ENCODE measurements at places on chromosomes 4 and X. TPM values are rescaled to one million over a fixed set of nuclear protein-coding genes. Genes with fewer than 3 reads are reported as not detected.
A peak's percentile ranks its signal among the peaks of the same experiment; 100 is the strongest.

RASL11B gene
- total RNA-seq = 20.6 TPM

MAP7D2 gene
- 0.45 TPM for total RNA-seq

PWWP3B gene
- 0.52 TPM for total RNA-seq

- peak; percentile 31 for DNase-seq
Observed at GRCh38 chr4:128862608-128863311, 53.3 kb downstream of the JADE1 start.

GRCh38 chr4:185656467-185656931 lies 121.2 kb upstream of the PDLIM3 start:
- DNase-seq = peak; percentile 41

GRCh38 chr4:167290678-167291077 lies 56.4 kb upstream of the SPOCK3 start:
- peak; percentile 7 for DNase-seq

DNA sequence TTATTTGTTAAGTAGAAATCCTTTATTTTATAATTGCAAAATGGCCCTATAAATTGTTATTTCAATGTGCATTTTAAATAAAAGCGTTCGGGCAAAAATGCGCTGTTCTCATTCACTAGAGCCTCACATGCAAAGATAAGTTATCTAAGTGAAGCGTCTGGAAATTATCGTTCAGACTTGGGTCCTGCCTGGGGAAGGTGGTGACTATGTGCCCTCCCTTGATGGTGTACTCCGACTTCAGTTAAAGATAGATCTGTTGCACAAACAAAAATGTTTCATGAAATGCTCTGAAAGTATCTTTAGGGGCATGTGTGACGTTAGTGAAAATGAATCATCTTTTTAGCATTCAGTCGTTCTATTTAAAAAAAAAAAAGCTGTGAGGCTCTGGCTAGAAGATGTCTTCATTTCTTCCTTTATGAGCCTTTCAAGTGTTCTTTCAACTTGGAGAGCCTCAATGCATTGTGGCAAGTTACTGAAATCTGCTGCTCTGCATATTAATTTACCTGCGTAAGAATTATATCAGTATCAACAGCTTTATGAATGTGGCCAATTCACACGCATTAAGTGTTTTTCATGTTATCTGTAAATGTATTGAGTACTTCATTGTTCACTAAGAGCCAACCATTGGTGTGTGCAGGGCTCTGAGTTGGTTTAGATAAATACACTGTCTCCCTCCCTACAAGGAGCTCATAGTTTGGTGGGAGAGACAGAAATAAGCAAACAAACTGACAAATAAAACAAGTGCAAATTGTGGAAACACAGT lies 83.0 kb downstream of the AFF1 start:
- no peak for DNase-seq

- no peak for DNase-seq
Observed at GRCh38 chr4:100690812-100691211, 173.0 kb upstream of the EMCN start.

DNA sequence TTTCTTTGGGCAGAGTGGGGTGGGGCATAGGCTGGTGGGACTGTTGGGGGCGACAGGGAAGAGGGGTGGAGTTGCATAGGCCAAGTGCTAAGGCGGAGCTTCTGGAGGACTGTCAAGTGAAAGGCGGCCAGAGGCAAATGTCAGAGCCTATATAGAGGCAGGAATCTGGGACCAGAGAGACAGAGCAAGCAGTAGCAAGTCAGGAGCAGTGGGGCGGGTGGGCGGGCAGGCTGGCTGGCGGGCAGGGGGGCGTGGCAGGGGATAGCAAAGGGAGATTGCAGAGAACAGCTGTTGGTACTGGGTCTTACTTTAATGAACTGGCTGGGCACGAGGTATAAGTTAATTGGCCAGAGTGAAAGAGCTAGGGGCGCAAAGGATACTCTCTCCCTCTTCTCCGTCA lies 89.8 kb downstream of the RTL9 start:
- DNase-seq = peak; percentile 38

DNA sequence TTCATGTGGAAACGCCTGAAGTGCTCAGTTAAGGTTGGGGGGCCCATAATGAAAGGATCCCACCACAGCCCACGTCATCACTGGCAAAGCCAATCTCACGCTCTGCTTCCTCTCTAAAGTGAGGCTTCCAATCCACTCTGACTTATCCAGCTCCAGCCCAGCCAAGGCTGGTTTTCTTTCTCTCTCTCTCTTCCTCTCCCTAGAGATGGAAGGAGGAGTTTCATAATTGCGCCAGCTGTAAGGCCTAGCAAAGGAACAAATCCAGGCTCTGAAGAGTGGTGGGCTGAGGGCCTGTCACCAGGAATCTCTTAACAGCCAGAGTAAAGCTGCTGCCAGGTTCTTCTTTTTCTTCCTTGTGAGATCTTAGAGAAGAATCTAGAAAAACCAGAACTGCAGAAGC lies 20.7 kb upstream of the BCLAF3 start:
- DNase-seq = no peak

Data from H7 (cell line).